ENCODE measurements at places on chromosomes 1 and 21.

GRCh38 chr1:10569531-10569930 is 94.8 kb downstream of the PEX14 start:
- DNase-seq: no peak

DNA sequence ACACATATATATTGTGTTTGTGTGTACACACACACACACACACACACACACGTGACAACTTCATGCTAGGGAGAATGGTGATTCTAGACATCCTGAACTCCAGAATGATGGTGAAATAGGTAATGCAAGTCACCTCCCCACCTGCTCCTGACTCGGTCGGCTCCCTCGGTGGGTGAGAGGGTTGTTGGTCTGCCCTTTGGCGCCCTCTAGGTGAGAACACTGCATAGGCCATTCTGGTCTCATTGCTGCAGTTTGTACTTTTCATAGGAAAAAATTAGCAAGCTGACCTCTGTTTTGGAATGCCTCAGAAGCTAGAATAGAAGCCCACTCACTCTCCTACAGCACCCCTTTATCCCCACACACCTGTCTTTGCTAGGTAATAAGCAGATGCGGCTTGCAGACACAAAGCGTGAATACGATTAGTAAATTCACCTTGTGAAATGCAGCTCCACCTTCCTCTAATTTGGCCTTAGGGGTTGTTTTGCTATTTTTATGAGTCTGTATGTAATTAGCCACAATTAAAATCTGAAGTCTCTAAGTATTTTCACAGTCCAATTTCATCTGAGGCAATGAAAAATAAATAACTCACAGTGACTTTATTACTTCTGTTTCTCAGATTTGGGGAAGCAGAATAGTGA is 130.0 kb upstream of the KCNJ15 start:
- peak; percentile 55 for DNase-seq

DNA sequence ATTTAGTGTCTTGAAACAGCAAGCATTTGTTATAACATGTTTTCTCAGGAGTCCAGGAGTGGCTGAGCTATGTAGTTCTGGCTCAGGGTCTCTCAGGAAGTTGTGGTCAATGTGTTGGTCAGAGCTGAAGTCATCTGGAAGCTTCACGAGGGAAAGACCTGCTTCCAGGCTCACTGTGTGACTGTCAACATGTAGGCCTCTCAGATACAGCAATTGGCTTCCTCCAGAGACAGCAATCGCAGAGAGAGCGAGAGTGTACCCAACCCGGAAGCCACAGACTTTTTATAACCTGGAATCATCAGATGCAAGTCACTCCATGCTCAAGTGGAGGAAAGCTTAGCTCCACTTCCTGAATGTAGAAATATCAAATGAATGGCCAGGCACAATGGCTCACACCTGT is 40.9 kb downstream of the TNFRSF9 start:
- DNase-seq: no peak

- DNase-seq: no peak
Observed at GRCh38 chr21:39660191-39660980, 47.6 kb downstream of the B3GALT5 start.

- no peak for DNase-seq
Observed at GRCh38 chr1:56442290-56442877, 137.0 kb downstream of the PLPP3 start.

GRCh38 chr1:71422221-71422620 is 341.4 kb upstream of the ZRANB2 start:
- no peak for DNase-seq

GRCh38 chr21:35291973-35292627 is 243.0 kb upstream of the RUNX1 start:
- DNase-seq: no peak

DNA sequence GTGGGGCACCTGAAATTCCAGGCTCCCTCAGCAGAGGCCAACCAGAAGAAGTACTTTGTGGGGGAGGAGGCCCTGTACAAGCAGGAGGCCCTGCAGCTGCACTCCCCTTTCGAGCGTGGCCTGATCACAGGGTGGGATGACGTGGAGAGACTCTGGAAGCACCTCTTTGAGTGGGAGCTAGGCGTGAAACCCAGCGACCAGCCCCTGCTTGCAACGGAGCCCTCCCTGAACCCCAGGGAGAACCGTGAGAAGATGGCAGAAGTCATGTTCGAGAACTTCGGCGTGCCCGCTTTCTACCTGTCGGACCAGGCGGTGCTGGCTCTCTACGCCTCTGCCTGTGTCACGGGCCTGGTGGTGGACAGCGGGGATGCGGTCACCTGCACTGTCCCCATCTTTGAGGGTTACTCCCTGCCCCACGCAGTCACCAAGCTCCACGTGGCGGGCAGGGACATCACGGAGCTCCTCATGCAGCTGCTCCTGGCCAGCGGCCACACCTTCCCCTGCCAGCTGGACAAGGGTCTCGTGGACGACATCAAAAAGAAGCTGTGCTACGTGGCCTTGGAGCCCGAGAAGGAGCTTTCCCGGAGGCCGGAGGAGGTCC is 634 bp downstream of the ACTRT2 start:
- peak; percentile 20 for DNase-seq

Data from activated naive CD8-positive, alpha-beta T cell treated with anti-CD3 and anti-CD28 coated beads, Interleukin-2, amount 10 ng/mL, durations not matched to agents 7 days and 5 days (primary cell).